ENCODE measurements at places on chromosomes 13 and 19. TPM values are rescaled to one million over a fixed set of nuclear protein-coding genes. Genes with fewer than 3 reads are reported as not detected.

Gene CRX
- not detected for total RNA-seq

DNA sequence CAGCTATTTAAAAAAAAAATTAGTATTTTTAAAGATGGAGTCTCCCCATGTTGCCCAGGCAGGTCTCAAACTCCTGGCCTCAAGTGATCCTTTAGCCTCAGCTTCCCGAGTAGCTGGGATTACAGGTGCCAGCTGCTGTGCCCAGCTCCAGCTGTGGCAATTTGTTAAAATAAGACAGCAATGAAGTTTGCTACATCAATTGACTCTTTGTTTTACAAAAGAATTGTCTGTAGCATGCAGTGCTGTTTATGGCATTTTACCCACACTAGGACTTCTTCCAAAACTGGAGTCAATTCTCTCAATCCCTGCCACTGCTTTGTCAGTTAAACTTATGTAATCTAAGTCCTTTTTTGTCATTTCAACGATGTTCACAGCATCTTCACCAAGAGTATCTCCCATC lies 49.3 kb downstream of the NDFIP2 start:
- DNase-seq = no peak

Gene ONECUT3
- not detected for total RNA-seq

DNA sequence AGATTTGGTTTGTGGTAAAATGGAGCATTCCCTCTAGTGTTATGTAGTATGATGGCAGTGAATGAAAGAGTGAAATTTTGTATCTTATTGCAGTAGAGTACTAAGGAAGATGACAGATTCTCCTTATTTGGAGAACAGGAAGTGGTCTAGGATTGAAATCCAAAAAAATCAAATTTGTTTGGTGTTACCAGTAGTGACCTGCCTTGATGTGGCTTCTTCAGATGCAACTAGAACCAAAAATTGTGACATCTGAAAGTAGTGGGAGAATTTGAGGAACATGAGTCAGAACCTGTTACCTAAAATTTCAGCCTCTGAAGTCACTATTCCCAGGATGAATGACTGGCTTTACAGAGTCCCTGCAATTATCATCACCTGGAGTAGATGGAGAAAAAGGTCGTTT lies 165.9 kb downstream of the KLF5 start:
- no peak for DNase-seq

- no peak for DNase-seq
Measured at GRCh38 chr19:19278315-19278714, 5.2 kb upstream of the TM6SF2 start.

Gene SCEL
- total RNA-seq = not detected

Gene KLK15
- total RNA-seq = not detected

GRCh38 chr13:68929075-68929745 lies 1178.4 kb upstream of the ATXN8OS start:
- no peak for DNase-seq

Gene ZNF583
- 1.2 TPM for total RNA-seq

DNA sequence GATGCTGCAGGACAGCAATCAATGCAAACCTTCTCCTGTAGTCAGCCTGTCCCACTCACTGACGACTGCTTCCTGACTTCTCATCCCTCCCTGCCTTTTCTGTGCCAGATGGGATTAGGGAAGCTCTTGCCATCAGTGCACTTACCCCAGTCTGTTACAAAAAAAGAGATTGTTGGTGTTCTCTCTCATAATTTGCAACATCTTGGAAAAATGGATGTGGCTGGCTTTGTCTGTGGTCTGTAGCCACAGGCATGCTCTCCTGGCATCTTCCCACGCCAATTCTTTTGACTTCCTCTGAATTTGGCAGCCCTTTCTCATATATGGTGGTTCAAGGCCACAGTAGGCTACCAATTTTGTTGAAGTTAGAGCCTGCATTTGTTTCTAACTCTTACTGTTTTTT lies 11.6 kb upstream of the HTR2A start:
- DNase-seq = no peak

DNA sequence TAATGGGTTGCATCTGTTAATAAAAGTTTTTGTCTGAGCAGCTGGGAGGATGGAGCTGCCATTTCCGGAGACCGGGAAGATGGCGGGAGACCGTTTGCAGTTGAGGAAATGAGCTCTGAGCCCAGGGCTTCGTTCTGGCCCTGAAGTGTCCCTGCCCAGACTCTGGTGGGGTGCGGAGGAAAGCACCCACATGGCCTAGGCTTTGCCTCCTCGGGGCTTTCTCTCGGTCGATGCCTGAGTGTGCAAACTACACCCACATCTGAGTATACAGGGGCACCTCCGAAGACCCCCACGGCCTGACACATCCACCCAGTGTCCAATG lies 15.6 kb upstream of the NANOS3 start:
- DNase-seq = no peak

GRCh38 chr19:56170261-56170660 lies 5.5 kb upstream of the GALP start:
- DNase-seq = peak; percentile 17

- DNase-seq = no peak
Measured at GRCh38 chr19:23882493-23882892, 32.2 kb upstream of the ZNF726 start.

DNA sequence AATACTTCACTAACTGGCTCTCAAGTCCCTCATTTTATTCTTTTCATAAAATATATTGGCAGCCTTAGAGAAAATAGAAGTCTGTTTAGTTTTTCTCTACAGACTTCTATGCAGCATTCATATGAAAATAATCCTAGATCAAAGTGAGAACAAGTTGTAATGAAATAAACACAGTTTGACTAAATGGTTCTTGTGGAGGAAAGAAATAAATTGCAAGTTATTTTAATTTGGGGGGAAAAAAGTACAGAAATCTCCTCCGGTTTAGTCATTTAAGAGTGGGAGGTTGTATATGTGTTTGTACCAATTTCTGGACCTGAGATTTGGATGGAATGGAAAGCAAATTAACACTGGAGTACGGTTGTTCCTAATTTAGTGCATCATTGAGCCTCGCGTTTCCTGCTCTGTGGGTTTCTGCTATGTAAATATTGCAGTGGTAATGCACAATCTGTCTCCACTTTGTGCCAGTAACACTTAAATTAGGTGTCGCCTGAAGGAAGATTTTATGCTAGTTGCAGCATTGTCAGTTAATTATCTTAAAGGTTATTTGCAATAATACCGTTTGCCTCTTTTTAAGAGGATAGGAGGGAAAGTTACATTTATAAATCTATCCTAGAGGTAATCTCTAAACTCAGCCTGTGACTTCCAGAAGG lies 100.2 kb downstream of the ZIC5 start:
- no peak for DNase-seq

DNA sequence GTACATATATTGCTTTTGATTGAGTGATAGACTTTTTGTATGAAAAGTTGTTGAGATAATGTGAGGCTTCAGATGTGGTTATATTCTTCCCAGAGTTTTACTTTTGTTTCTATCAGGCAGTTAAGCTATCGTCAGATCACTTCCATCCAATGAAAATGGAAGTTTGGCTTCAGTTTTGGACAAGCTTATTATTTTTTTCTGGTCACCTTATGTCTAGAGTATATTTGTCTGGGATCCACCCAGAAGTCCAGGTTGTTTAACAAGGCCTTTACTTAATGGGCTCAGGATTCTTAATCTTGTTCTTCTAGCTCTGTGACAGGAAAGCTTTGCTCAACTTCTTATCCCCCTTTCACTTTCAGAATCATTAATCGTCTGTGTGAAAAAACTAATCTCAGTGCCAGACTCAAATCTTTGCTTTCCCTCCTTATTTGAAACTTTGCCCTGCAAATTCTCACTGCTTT lies 150.9 kb downstream of the PDS5B start:
- peak; percentile 23 for DNase-seq

- no peak for DNase-seq
Measured at GRCh38 chr19:803099-803561, 5.9 kb downstream of the PTBP1 start.

GRCh38 chr19:42165146-42165545 lies 32.9 kb upstream of the POU2F2 start:
- DNase-seq = no peak

DNA sequence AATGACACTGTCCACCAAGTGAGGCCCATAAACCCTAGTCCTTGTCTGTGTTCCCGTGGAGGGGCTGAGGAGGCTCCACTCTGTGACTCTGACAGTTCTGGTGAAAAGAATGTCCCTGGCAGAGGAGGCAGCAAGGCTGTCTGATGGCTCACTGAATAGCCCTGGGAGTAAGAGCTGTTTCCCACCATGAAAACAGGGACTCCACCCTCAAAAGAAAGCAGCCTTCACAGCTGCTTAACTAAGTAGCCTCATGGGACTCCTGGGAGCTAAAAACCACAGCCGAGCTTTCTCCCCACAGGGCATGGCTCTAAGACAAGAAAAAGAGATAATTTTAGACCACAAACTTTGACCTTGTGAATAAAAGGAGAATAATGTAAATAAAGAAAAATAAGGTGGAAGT lies 135.1 kb upstream of the FRY start:
- DNase-seq = peak; percentile 73

GRCh38 chr13:38308736-38309135 lies 40.9 kb upstream of the UFM1 start:
- no peak for DNase-seq

DNA sequence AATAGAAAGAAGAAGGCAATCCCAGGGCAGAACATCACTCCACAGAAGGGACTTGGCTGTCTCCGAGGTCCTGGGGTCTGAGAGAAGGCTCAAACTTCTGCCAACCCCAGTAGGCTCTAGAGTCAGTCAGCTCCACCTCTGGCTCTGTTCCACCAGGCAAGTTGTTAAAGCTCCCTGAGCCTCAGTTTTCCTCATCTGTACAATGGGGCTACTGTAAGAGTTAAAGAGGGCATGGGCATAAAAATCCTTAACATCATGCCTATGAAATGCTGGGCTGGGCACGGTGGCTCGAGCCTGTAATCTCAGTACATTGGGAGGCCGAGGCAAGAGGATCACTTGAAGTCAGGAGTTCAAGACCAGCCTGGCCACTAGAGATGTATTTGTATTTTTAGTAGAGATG lies 5.1 kb downstream of the UNC13A start:
- no peak for DNase-seq

DNA sequence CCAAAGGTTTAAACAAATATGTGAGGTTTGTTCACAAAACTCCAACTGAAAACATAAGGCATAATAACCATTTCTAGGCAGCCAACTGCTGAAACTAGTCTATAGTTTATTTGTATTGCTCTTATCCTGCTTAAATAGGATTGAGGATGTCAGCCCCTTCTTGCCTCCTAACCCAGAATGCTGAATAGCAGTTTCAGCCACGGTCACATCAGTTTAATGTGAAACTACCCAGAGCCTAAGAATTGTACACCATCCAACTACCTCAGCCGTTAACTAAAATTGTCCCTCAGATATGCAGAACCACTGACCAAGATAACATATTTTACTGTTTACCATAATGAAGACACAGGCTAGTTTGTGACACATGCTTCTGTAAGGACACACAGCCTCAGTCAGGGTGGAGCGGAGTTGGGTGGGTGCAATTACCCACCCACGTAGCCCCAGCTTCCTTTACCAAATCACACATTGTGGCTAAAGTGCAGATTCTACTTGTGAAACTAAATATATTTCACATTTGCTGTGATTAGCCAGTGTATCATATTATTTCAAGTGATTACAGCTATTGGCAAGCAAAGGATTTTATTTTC lies 259.9 kb downstream of the EFNB2 start:
- DNase-seq = no peak

GRCh38 chr13:20185366-20186056 lies 7.2 kb downstream of the GJB2 start:
- DNase-seq = no peak

DNA sequence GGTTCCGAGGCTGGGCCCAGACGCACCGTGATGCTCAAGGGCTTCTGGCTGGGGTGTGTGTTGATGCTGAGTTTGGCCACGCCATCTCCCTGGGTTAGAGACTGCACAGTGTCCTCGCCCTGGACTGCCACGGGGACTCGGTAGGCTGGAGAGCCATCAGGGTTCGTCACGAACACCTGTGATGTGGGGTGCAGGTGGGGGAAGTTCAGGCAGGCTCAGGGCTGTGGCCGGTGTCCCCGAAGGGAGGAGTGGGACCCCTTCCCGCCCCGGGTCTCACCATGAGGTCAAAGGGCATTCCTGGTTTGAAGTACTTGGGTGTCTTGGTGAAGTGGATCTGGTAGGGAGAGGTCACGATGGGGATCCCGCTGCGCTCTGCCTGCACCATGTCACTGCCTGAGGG lies 8.2 kb downstream of the C3 start:
- no peak for DNase-seq

DNA sequence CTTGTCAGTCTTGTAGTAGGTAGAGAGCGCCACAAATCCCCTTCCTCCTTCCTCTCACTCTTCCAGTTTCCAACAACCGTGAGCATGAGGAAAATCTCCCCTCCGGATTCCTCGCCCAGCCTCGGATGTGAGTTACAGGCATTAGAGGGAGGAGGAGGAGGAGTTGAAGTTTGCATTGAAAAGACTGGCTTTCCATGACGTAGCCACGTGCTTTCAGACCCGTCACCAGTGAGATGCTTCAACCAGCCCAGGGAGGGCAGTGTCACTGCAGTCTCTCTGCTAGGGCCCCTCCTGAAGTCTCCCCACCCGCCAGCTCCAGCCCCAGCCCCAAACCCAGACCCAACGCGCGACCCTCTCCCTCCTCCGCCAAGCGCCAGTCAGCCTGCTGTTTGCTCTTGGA lies 442 bp upstream of the FGF14 start:
- DNase-seq = peak; percentile 65

Gene POU2F2
- total RNA-seq = not detected

GRCh38 chr13:59659981-59660380 lies 503.7 kb downstream of the DIAPH3 start:
- no peak for DNase-seq

DNA sequence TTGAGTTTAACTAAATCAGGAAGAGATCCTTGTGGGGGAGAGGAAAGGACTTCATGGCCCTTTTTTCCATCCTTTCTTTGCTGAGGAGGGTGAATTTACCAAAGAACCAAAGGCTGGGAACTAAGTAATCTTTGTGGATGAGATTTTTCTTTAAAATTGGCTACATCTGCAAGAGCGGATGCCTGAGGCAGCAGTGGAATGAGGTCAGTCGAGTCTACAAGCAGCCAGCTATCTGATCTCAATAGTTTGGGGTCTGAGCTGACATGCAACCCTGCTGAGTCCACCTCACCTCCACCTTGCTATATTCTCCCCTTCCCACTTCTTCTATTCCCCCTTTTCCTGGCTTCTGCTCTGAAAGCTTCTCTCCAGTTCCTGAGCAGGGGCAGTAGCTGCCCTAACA lies 3.6 kb upstream of the DNAJC15 start:
- no peak for DNase-seq

Data from SK-MEL-5 (cell line).